ENCODE measurements at places on chromosomes 3 and 15. TPM values are rescaled to one million over a fixed set of nuclear protein-coding genes. Genes with fewer than 3 reads are reported as not detected.

Gene FETUB
- total RNA-seq: not detected

Gene DNAH12
- not detected for total RNA-seq

Gene PPM1M
- total RNA-seq: 4.2 TPM

Gene PIK3CA
- total RNA-seq: 7.1 TPM

Gene TWF2
- 69.3 TPM for total RNA-seq

Gene SV2B
- total RNA-seq: not detected

Gene CP
- 7.4 TPM for total RNA-seq

Gene MEIS2
- 8.6 TPM for total RNA-seq

Gene RFX7
- total RNA-seq: 11.8 TPM

Gene TP63
- 0.12 TPM for total RNA-seq

Gene PYGO1
- total RNA-seq: 5.6 TPM

Gene C3orf85
- total RNA-seq: not detected

Gene SLCO3A1
- 21.5 TPM for total RNA-seq

Gene NR2E3
- total RNA-seq: not detected

Gene CFAP20DC
- total RNA-seq: 2.5 TPM

Data from A549 treated with GW870086 at 1 μM for 4 hours (cell line).